ENCODE measurements at places on chromosomes 12 and 14.

GRCh38 chr12:128971802-128972201 is 118.5 kb downstream of the GLT1D1 start:
- no peak for DNase-seq

DNA sequence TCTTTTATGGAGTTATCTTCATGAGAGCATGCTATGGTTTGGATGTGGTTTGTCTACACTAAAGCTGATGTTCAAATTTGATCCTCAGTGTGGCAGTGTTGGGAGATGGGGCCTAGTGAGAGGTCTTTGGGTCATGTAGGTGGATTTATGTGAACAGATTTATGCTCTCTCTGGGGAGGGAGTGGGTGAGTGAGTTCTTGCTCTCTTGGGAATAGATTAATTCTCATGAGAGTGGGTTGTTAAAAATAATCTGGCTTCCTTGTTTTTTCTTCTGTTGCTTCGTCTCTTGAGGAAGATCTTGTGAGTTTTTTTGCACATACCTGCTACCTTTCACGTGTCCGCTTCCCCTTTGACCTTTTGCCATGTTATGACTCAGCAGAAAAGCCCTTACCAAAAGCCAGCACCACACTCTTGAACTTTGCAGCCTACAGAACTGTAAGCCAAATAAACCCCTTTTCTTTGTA is 20.5 kb downstream of the DERA start:
- no peak for DNase-seq

GRCh38 chr14:99408286-99408970 is 72.2 kb downstream of the SETD3 start:
- no peak for DNase-seq

GRCh38 chr14:23299986-23300686 is 2.5 kb downstream of the PPP1R3E start:
- DNase-seq = no peak

DNA sequence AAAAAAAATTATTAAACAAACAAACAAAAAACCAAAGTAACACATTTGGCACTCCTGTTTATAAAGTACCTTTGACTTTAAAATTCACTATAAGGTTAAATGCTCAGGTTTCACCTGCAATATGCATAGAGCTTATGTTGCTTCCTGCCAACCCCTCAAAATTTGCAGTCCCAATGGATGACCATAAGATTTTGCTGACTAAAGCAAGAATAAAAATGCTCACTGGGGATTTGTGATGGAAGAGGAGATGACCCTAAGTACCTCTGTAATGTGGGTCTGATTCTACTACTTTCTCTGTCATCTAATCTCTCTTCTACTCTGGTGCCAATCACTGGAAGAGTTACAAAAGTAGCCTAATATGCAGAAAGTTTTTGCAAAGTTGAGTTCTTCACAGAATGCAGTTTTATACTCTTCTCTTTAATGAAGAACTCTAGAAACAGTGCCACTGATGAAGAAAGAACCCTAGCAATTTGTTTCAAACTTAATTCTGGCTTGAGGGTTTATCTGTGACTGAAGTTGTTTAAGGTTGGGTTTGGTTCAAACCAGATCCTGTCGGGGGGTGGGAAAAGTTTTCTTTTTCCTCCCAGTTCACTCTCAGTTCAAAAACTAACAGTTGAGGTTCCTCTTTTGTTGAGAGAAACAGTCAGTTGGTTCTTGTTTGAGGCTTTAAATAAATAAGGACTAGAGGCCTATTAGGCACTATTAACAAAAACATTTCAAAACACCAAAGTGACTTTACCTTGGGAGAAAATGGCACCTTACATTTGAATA is 10.9 kb downstream of the WASHC3 start:
- DNase-seq = no peak

DNA sequence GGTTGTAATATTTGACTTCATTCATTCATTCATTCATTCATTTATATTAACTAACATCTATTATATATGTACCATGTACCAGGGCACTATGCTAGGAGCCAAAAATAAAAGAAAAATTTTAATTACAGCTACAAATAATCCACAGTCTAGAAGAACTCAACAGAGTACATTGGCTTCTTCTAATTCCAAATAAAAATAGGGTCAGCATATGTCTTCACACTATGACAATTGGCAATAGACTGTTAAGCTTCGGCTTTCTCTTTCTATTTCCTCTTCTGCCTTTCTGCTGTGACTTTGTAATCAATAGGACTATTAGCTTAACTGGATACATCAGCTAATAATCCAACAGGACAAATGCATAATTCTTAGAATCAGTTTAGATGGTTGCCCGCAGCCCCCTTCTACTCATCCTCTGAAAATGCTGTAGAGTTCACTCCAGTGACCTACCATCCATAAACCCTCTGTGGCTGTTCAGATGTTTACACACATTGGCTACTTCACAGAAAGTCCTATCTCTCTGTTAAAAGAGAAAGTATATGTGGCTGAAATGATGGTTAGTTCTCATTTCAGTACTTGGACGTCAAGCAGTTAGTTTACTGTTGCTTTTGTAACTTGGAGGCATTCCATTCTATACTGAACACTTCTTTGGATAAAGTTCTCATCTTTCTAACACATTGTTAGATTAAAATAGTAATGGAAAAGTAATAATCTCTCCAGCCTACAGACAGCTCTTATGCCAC is 445.5 kb upstream of the GARIN6 start:
- DNase-seq = no peak

DNA sequence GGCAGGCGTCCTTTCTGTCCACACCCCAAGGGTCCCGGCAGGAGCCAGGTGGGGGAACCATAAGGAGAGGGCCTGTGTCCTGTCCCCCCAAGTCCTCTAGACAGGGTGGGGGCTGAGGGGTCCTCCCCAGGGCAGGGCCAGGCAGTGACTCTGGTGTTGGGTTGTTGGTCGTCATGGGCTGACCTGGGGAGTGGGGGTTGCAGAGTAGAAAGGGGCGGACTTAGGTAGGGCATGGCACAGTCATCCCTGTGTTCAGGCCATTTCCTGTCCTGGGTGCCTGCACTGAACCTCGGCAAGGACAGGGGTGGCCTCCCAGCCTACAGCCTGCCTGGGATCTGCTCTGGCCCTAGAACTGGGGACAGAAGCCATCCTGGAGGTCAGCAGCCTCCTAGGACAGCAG is 356.2 kb downstream of the TMEM121 start:
- no peak for DNase-seq

GRCh38 chr12:102120564-102120873 is 536 bp downstream of the PARPBP start:
- no peak for DNase-seq

DNA sequence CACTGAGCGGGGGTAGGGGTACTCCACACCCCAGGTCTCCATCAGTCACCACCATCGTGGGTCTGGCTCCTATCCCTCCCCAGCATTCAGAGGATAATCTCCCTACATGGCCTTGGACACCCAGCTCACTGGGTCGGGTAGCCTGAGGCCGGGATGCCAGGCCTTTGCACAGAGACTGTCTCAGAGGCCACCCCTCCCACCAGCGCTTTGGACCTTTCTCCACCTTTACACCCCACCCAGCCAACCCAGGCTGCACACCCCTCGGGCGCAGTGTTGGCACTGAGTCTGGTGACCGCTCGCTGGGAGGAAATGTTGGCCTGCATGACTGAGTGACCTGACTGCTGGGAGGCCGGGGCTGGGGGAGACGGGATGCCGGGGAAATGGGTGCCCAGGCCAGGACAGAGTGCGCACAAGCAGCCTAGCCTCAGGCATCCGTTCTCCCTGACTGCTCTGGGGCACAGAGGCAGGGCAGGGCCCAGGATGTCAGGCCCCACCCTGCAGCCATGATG is 10.6 kb upstream of the LBHD2 start:
- DNase-seq = no peak

DNA sequence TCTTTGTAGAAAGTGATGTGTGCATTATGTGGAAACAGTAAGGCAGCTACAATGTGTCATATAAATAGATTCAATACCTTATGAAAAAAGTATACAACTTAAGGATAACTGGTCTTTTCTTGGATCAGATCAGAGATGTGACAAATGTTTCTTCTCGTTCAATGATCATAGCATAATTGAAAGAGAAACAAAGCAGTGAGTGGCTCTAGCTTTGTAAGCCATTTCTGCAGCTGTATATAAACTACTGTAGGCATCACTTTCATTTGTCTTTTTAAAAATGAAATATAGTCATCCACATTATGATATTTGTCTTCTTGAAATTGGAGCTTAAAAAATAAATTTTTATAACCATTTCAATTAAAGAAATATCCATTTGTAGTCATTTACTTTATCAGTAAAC is 63.8 kb upstream of the LMO3 start:
- no peak for DNase-seq

GRCh38 chr12:113339540-113339939 is 4.6 kb upstream of the SLC8B1 start:
- DNase-seq = no peak

GRCh38 chr12:15984097-15984800 is 73.1 kb downstream of the DERA start:
- DNase-seq = no peak

- no peak for DNase-seq
Measured at GRCh38 chr14:75247286-75247922, 31.2 kb upstream of the FOS start.

- DNase-seq = no peak
Measured at GRCh38 chr12:57231276-57232021, 1.9 kb downstream of the SHMT2 start.

DNA sequence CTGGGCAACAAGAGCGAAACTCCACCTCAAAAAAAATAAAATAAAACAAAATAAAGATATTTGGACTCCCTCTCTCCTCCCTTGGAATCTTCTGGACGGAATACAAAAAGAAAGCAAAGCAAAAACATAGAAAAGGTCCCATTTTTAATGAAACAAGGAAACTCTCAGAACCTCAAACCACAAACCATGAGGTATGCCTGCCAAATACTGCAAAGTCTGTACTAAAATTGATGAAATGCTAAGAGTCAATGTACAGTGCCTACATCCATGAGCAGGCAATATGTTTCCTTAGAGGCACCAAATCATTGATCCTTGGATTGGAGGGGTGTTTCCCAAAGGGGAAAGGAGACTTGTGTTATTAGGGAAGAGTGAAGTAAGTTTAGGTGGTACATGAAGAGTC is 8.2 kb upstream of the RPS6KA5 start:
- no peak for DNase-seq

DNA sequence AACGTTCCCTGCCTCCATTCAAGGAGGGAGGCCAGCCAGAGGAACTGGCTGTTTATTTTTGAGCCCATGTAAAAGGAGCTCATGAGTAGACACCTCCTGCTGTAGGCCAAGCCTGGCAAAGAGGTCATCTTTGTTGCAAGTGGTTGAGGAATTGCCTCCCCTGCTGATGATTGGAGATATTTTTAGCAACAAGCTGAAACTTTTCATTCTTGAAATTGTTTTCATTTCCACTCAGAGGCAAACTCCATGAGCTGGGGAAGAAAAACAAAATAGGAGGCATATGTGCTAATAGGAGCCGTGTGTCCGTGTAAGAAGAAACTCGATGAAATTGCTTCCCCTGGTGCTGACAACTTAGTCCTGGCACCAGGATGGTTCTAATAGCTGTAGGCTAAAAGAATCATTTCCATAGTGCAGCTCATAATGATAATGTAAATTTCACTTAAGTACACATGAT is 440.1 kb upstream of the FAR2 start:
- DNase-seq = no peak

DNA sequence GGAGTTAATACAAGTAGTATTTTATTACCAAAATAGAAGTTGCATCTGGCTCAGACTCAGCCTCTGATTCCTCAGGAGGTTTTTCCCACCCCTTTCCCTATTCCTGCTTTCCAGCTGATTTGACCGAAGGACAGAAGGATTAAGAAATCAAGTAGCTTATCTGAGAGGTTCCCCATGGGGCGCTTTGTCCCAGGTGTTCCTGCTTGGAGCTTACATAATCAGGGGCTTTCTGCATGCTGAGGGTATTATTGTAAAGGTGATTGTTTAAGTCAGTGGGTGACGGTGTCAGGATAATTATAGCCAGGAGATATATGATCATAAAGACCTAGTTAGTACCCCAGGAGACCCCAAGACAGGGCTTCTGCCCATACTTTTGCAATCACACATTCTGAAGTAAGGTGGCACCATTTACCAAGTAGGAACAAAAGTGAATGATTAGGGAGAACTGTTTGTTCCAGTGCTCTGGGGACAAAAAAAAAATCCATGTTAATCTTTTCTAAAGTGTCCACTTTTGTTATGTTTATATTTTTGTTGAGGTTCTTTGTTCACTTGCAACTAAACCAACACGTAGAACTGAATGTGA is 921.3 kb downstream of the NRXN3 start:
- DNase-seq = no peak

DNA sequence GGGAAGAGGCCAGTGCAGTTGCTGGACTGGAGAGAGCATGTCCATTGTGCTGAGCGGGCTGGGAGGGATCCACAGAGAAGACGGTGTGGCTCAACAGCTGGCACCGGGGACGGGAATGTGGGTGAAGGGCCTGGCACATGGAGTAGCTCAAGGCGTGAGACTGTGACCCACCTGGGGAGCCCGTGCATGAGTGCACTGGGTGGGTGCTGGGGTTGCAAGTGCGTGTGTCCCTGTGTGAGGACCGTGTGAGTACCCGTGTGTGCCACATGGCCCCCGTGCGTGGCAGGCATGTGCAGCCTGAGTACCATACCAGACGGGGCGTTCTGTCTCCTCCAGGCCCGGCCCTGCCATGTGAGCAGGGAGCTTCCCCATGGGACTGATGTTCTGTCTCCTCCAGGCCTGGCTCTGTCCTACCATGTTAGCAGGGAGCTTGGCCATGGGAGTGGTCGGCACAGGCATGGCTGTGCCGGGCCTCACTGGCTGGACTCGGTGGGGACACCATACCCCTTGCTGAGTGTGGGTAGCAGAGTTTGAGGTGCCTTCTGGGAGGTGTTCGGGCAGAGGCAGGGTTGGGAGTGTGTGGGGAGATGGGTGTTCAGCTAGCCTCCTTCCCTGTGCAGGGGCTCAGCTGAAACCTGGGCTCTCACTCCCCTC is 234.4 kb downstream of the TMEM121 start:
- no peak for DNase-seq

- no peak for DNase-seq
Measured at GRCh38 chr12:18071336-18071735, 18.7 kb downstream of the RERGL start.

GRCh38 chr12:71432936-71433335 is 6.7 kb upstream of the LGR5 start:
- no peak for DNase-seq

DNA sequence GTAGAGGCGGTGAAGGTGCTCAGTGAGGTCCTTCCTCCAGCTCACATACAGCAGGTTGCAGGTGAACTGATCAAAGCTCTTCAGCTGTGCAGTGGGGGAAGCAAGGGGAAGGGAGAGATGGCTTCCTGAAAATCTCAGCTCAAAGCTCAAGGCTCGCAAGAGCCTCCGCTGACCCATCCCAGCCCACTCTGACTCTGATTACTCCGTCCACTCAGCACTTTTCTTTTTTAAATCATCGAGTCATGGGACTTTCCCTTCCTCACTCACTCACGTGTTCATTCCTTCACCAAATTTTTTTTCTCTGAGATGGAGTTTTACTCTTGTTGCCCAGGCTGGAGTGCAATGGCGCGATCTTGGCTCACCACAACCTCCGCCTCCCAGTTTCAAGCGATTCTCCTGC is 4.7 kb downstream of the ABCD4 start:
- no peak for DNase-seq

DNA sequence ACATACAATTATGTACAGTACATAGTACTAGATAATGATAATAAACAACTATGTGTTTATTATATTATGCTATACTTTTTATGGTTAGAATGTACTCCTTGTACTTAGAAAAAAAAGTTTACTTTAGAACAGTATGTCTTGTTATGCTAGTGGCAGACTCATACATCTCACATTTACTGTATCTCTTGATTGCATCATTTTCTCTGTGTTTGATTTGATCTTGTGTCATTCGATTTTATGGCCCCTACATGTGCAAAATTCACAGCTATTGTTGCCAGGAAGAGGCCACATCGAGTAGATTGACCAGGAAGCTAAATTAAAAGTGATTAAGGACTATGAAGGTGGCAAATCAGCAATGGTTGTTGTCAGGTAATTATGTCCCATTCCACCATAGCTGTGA is 153.0 kb downstream of the PCNX1 start:
- DNase-seq = no peak
